ENCODE measurements at places on chromosomes 3 and 15.

DNA sequence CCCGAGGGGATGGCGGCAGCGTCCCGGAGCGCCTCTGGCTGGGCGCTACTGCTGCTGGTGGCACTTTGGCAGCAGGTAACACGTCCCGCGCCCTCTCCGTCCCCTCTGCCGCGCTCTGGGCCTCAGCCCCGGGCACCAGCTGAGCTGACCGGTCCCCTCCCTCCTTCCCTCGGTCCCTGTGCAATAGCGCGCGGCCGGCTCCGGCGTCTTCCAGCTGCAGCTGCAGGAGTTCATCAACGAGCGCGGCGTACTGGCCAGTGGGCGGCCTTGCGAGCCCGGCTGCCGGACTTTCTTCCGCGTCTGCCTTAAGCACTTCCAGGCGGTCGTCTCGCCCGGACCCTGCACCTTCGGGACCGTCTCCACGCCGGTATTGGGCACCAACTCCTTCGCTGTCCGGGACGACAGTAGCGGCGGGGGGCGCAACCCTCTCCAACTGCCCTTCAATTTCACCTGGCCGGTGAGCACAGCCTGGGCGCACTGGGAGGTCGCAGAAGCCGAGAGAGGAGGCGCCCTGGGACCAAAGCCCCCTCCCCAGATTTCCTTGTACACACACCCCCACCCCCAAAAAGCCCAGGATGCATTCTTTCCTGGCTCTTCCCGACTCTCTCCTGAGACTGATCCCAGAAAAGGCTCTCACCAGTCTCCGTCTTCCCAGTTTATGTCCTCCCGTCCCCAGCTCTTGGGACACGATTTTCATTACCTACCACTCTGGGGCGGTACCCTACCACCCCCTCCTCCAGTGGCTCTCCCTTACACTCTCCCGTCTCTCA, 705 bp downstream of the DLL4 start:
- DNase-seq, result no peak

- DNase-seq, result no peak
Measured at GRCh38 chr3:54621184-54621583, 306.7 kb downstream of the LRTM1 start.

- no peak for DNase-seq
Measured at GRCh38 chr15:50627351-50628055, 59.1 kb downstream of the TRPM7 start.

DNA sequence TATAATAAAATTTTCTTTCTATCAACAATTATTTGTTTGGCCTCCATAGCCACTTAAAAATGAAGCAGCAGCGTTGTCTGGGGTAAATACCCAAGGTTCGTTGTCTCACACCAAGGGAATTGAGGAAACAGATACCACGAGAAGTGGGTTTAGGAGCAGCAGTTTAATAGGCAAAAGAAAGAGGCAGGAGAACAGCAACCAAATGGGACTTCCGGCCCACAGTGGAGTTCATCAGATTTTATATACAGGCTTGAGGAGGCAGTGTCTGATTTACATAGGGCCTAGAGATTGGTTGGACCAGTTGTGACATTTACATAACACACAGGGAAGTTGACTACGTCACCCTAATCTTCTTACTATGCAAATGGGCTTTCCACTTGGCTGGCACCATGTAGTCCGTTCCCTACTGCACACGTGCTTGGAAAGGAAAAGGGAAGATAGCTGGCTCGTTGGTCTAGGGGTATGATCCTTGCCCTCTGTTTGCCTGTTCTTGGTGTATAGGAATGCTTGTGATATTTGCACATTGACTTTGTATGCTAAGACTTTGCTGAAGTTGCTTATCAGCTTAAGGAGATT, 61.5 kb upstream of the SETMAR start:
- DNase-seq, result no peak

- DNase-seq, result peak; percentile 14
Measured at GRCh38 chr3:120567370-120568201, 28.6 kb upstream of the NDUFB4 start.

DNA sequence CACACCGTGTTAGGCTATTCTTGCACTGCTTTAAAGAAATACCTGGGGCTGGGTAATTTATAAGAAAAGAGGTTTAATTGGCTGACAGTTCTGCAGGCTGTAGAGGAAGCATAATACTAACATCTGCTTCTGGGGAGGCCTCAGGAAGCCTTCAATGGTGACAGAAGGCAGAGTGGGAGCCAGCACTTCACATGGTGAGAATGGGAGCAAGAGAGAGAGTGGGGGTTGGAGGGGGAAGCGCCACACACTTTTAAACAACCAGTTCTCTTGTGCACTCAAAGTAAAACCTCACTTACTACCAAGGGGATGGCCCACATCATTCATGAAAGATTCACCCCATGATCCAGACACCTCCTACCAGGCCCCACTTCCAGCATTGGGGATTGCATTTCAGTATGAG, 181.1 kb downstream of the APBA2 start:
- no peak for DNase-seq

- DNase-seq, result no peak
Measured at GRCh38 chr15:39299486-39300267, 281.2 kb upstream of the THBS1 start.

DNA sequence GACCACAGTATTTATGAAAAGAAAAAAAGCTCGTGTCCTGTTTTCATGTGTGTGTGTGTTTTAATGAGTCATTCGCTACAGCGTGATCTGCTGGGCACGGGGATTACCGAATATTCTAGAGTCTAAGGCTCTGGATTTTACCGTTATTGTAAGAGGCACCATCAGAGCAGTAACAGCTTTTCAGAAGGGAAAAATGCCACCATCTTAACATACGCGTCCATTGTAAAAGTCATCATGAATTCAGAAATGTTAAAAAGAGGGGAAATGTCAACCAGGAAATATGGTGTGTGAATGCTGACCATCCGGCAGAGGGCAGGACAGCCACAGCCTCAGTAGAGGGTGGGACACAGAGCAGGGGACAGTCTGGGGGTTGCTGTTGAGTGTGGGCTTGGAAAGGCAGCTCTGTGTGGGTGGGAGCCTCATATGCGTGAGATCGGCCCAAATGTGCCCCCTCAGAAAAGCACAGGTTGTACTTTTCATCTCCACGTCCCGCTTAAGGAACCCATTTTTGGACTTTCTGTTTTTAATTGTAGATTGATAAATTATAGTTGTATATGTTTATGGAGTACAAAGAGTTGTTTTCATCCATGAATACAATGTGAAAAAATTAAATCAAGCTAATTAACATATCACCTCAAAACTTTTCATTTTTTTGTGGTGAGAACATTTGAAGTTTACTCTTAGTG, 69.6 kb downstream of the ASB7 start:
- no peak for DNase-seq

DNA sequence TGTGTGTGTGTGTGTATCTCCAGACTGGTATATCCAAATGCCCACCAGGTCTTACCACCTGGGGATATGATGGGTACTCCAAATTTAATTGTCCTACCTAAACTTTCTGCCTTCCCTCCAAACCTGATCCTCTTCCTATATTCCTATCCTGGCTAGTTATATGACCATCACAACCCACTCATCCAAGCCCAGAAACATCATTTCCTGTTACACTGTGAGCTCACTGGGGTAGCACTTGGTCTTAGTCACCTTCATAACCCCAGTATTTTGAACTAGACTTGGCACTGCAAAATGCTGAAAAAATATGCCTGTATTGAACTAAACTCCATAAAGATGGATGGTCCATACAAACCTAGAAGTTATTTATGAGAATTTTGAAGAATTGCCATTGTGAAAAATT, 178.8 kb upstream of the EIF1B start:
- no peak for DNase-seq

DNA sequence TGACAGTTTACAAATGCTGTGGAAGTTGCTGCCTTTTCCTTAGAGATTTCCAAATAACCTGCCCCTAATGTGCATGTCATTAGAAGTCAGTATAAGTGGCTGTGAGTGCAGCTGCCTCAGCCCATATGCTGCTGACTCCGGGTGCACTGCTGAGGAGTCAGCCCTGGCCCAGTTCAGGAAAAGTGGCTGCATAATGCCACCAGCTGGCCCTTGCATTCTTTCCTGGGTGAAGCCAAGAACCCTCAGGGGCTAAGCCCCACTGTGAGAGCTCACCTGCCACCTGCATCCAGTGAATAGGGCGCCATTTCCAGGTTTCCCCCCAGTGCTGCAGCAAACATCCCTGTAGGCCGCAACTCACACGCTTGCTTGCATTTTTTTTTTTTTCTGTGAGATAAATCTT, 139.9 kb downstream of the TJP1 start:
- DNase-seq, result no peak

- no peak for DNase-seq
Measured at GRCh38 chr3:195388380-195388779, 54.4 kb downstream of the ACAP2 start.

GRCh38 chr3:131162516-131162915, 135.8 kb downstream of the NEK11 start:
- no peak for DNase-seq

DNA sequence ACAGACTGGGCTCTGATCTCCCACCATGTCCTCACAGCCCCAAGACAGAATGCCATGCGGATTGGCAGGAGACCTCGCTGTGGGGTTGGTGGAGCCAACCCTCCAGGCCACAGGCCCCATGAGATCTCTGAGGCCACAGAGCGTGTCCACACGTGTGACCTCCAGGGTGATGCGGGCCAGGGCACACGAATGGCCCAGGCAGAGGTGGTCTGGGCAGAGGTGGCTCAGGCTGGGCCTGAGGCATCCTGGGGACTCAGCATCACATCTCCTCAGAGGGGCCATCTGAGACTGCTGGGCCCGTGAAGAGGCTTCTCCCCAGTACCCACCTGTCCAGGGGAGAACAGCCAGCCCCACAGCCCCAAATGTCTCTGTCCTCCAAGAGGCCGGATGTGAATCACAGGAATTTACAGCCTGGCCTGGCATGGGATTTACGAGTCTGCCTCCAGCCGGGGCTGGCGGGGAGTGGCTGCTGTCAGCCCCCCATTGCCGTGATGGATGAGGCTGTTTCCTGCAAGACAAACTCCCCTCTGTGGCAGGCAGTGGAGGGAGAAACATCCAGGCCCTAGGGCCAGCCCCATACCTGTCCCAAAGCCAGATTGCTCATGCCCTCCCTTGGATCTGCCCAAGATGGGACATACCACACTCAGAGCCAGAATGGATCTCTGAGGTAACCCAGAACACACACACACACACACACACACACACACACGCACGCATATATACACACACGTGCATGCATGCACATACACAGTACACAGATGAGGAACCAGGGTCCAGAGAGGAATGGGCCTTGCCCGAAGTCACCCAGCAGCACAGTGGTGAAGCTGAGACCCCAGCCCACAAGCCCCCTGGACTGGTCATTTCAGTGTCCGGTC, 208.3 kb downstream of the TBC1D2B start:
- DNase-seq, result no peak

DNA sequence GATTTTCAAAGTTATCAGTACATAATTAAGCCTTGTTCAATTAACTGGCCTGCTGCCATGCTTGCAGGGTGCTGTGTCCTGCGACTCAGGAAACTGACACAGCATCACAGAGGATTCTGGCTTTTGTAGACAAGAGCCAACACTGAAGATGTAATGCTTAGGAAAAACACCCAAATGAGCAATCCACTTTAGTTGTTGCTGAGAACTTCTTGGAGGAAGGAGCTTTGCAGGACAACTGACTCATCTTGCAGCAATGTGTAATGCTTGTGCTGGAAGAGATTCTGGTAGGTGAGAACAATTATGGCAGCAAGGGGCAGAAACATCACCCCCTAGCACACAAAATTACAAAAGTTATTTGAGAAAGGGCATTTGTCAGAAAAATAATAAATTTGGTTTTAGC, 67.6 kb downstream of the NLGN1 start:
- DNase-seq, result no peak
